ENCODE measurements at places on chromosomes 4 and X.

GRCh38 chr4:143512978-143513313 lies 556 bp upstream of the SMARCA5 start:
- no peak for DNase-seq

DNA sequence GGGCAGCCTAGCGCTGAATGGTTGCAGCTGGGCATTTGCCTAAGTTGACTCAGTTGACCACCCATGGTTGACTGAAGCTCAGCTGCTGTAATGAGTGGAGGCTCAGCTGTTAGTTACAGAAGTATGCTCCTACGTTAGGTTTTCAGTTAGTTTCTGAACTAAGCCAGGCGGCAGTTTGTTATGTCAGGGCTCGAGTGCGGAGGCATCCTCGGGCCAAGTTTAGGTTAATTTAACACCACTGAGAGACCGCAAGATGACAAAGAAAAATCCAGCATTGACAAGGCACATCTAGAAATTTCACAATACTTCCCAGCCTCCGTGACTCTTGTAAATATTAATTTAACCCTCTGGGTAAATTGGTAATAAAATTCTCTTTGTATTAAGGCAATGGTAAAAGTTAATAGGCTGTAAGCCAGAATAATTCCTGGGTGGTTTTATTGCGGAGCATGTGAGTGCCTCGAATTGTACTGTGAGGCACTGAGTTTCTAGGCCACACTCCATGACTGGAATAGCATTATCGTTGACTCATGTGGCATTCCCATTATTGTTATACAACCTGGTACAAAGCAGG lies 33.1 kb upstream of the CDKN2AIP start:
- DNase-seq, result no peak

GRCh38 chr4:168507178-168507815 lies 10.4 kb downstream of the PALLD start:
- no peak for DNase-seq

- DNase-seq, result no peak
These were observed 75.3 kb upstream of the GRIA3 start for GRCh38 chrX:123108513-123109427.

DNA sequence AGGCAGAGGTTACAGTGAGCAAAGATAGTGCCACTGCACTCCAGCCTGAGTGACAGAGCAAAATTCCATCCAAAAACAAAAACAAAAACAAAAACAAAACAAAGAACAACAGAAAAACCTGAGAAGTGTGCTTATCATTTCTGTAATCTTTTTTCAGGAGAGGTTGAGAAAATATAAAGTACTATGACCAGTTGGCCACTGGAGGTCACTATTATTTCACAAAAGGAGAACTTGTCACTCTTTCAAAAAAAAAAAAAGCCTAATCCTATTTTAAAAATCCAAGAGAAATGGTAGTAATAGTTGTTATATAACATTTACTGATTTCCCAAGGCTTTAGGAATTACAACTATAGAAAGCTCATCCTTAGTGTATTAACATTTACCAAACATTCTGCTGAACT lies 24.9 kb upstream of the RNF150 start:
- peak; percentile 11 for DNase-seq

DNA sequence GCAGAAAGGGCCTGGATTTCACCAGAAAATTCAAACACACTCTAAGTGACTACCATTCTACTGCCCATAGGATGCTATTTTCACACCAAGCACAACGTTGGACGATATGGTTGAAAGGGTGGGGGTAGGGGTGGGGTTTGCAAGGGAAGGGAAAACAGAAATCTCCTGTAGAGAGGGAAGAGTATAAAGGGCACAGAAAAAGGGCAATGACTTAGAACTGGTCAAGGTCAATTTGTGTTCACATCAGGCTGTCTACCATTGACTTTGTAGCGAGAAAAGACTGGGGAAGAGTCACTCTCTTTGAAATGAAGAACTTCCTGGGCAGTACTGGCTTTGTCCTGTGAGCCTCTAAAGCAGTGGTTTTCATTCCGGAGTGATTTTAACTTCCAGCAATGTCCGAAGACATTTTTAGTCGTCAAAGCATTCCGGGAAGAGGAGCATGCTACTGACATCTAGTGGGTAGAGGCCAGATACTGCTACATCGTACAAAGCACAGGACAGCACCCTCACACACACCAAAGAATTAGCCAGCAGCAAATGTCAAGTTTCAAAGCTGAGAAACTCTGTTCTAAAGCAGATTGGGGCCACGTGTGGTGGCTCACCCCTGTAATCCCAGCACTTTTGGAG lies 48.4 kb upstream of the SLC7A3 start:
- no peak for DNase-seq

- DNase-seq, result no peak
These were observed 5.5 kb downstream of the TADA2B start for GRCh38 chr4:7048642-7049041.

DNA sequence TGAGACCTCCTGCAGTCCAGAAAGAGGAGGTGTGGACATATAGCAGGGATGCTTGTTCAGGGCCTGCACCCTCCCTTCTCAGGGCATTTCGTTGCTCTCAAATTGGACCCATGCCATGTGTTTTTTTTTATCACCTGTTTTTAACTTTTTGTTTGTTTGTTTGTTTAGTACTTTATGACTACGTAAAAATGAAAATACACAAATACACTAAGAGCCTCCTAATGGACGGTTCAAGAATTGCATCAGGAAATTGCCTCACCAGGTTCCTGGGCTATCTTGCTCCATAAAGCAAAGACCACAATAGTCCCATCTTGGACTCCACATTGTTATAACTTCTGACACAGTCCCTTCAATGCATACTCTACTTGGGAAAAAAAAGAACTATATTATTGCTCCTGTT lies 1685.9 kb upstream of the TENM3 start:
- DNase-seq, result no peak

DNA sequence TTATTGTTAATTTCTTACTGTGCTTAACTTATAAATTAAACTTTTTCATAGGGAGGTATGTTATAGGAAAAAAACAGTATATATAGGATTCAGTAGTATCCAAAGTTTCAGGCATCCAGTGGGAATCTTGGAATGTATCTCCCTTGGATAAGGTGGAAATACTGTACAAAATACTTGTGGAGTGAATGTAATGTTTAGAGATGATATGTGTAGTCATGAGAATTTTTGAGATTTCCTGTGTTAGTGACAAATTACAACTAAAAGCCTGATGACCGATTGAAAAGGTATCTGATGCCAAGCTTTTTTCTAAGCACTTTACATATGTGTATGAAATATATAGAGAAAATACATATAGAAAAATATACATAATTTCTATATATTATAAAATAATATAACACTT lies 69.2 kb downstream of the STK32B start:
- no peak for DNase-seq

GRCh38 chr4:172654457-172654856 lies 514.2 kb upstream of the GALNT7 start:
- DNase-seq, result no peak

GRCh38 chr4:4268776-4269175 lies 20.8 kb upstream of the TMEM128 start:
- no peak for DNase-seq

DNA sequence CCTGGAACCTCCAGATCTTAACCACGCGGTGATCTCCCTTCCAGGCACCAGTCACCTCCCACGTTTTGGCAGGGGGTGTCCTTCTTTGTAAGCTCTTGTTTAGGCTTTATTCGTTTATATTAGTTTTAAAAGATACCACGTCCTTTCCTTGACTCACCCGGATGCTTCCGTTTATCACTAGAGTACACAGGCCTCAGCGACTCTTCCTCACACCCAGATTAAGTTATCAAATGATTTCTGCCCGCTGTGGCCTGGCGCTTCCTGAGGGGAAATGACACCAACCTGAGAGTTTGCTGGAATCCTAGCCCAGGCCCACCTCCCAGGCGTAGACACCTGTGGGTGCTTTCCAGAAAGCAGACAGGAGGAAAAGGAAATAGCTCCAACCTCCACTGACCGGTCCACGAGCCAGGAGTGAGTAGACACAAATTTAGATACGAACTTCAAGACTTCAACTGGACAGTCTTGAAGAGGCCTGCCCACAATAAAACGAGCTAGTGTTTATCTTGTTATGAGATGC lies 756 bp upstream of the ADAMTS3 start:
- no peak for DNase-seq

DNA sequence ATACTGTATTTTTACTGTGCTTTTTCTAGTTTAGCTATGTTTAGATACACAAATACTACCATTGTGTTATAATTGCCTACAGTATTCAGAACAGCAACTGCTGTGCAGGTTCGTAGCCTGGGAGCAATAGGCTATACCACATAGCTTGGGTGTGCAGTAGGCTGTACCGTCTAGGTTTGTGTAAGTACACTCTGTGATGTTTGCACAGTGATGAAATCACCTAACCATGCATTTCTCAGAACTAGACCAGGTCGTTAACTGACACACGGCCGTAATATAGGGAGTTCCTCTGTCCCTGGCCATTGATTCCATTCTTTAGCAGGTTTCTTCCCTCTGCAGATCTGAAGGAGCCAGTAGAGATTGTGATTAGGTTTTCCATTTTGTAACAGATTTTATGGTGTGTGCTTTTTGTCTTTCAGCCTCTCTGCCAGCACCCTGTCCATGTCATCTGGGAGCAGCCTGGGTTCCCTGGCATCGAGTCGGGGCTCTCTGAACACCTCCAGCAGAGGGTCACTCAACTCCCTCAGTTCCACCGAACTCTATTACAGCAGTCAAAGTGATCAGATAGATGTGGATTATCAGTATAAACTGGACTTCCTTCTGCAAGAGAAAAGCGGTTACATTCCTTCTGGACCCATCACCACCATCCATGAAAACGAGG lies 59.5 kb downstream of the CLDN22 start:
- no peak for DNase-seq

DNA sequence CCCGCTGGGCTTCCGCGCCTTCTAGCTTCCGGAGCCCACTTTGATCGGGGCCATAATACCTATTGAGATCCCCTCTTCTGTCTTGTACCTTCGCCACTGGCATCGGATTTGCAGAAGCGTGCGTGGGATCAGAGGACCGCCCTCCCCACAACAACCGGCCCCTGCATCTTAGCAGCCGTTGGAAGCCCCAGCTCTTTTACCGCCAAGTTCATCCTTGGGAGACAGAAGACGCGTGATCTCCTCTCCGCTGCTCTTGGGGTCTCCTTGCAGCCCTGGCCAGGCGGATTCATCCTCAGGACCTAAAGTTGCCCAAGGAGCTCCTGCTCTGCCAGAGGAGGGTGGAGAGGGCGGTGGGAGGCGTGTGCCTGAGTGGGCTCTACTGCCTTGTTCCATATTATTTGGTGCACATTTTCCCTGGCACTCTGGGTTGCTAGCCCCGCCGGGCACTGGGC lies 1.6 kb downstream of the SLIT2 start:
- peak; percentile 18 for DNase-seq

DNA sequence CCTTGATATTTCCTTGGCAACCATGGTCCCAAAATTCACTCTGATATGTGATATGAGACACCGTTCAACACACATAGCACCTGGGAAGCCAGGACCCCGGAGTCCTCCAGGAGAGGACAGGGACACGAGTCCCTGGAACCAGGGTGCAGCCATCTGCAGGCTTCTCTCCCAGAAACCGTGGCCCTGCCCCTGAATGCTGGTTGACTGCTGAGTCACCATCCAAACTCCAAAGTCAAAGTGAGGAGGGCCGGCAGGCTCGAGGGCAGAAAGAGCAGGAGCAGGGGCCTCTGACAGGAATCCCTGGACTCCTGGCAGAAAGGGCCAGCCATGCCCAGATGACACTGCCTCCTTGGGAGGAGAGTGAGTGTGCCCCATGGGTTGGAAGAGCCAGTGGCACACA lies 6.9 kb upstream of the PNMA6A start:
- no peak for DNase-seq

DNA sequence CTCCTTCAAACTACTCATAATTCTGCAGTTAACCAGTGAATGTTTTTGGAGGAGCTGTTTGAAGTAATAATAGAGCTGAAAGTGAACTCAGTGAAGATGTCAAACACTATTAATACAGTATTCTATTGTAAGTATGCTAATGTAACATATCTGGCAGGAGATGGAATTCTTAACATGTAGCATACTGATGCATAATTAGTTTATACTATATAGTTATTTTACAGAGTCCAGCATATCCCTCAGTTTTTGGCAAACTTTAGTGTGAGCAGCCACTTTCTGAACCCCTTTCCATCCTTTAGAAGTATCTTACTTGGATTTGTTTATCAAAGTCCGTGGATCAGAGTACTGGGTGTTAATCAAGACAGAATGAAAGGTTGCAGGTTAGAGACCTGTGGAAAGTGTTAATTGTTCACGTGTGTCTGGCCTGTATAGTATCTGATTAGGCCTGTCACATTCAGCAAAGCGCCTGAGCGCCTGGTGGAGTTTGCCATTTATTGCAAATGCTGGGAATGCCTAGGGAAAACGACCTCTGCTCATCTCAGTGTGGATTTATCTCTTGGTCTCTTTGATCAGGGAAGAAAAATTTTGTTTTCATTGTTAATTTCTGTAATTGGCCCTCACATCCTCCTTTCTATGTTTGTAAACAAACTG lies 251.7 kb upstream of the MAD2L1 start:
- peak; percentile 6 for DNase-seq

- DNase-seq, result peak; percentile 3
These were observed 25.6 kb downstream of the ZRSR2 start for GRCh38 chrX:15815779-15816437.

DNA sequence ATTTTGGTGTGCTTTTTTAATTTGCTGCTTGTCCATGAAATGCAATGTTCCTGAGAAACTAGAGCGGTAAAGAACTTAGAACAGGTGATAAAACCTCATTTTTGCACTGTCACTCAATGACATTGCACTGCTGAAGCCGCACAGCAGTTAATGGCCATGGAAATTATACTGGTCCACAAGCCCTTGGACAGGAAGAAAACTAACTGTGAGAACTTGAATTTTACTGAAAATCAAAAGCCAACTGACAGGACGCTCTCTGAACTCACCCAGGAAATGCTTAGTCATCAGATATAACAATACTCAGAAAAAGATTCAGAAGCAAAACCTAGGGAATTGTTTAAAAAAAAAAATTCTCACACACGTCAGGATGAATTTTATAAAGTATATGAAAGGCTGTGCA lies 246.4 kb upstream of the SLC7A11 start:
- DNase-seq, result no peak

GRCh38 chrX:115562480-115562847 lies 1.5 kb downstream of the PLS3 start:
- peak; percentile 3 for DNase-seq

DNA sequence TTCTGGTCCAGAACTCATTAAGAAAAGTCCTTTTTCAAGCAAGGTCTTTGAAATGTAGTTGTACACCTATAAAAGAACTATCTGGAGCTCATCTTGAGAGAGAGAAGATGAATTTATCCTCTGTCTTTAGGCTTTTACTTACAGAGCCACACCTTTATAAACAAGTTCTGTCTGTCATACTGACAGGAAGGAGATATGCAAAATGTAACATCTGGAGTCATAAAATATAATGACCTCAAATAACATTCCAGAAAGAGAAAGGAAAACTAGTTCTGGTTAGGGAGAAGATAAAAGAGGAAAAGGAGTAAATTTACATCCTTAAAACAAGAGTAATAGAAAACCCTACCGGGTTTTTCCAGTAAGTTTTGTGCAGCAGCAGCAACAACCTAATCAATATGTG lies 1.3 kb downstream of the INPP4B start:
- DNase-seq, result no peak

- no peak for DNase-seq
These were observed 131.9 kb downstream of the FHIP1A start for GRCh38 chr4:151540728-151541388.

GRCh38 chrX:38312436-38312835 lies 14.9 kb downstream of the RPGR start:
- no peak for DNase-seq

GRCh38 chr4:25925486-25926201 lies 11.6 kb downstream of the SMIM20 start:
- DNase-seq, result no peak
